ENCODE measurements at places on chromosomes 16 and 17. TPM values are rescaled to one million over a fixed set of nuclear protein-coding genes. Genes with fewer than 3 reads are reported as not detected.

- DNase-seq, result peak; percentile 96
Observed at GRCh38 chr17:14061666-14062560, 7.4 kb upstream of the COX10 start.

Gene KRT36
- total RNA-seq, result not detected

Gene C17orf50
- not detected for total RNA-seq

GRCh38 chr16:56414366-56414765, 11.0 kb downstream of the AMFR start:
- no peak for DNase-seq

GRCh38 chr16:66020642-66021041, 345.8 kb upstream of the CDH5 start:
- DNase-seq, result peak; percentile 40

GRCh38 chr16:47928008-47928407, 227.8 kb downstream of the ABCC12 start:
- no peak for DNase-seq

Gene SOCS3
- 26.0 TPM for total RNA-seq

DNA sequence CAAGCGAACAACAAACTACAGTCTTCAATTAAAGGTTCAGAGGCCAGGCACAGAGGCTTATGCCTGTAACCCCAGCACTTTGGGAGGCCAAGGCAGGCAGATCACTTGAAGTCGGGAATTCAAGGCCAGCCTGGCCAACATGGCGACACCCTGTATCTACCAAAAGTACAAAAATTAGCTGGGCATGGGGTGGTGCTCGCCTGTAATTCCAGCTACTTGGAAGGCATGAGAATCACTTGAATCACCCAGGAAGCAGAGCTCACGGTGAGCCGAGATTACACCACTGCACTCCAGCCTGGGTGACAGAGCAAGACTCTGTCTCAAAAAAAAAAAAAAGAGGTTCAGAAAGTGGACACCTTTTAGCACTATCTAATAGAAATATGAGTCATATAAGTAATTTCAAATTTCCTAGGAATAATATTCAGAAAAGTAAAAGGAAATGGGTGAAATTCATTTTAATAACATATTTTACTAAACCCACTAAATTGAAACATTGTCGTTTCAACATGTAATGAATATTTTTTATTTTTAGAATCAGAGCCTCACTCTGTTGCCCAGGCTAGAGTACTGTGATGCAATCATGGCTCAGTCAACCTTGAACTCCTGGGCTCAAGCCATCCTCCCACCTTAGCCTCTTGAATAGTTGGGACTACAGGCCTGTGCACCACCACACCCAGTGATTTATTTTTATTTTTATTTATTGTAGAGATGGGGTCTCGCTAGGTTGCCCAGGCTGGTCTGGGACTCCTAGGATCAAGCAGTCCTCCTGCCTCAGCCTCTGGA, 15.2 kb upstream of the MARCHF10 start:
- DNase-seq, result no peak

DNA sequence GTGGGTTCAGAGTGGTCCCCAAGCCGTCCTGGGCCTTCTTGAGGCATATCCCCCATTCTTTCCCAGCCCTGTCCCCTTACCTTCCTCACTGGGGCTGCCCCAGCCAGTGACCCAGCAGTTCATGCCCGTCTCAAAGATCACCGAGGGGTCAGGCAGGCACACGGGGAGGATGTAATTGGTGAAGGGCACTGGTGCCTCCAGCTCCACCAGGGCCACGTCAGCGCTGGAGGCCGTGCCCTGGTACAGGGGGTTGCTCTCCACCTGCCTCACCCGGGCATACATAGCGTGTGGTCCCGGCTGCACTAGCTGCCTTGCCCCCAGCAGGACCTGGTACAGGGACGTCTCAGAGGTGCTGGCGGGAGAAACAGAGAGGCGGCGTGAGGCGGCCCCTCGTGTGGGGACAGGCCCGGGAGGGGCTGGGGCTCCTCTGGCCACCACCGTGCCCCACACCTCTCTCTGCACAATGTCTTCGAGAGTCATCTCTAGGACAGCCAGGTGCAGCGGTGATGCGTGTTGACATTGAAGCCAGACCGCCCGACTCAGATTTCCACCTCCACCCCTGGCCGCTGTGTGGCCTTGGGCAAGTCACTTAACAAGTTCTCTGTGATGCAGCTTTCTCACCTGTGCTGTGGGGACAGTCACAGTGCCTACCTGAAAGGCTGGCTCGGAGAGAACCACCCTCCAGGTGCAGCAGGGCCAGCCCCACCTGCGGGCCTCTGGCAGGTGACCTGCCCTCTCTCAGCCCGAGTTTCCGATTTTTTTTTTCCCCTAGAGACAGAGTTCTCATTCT, 5.8 kb downstream of the PRSS27 start:
- no peak for DNase-seq

DNA sequence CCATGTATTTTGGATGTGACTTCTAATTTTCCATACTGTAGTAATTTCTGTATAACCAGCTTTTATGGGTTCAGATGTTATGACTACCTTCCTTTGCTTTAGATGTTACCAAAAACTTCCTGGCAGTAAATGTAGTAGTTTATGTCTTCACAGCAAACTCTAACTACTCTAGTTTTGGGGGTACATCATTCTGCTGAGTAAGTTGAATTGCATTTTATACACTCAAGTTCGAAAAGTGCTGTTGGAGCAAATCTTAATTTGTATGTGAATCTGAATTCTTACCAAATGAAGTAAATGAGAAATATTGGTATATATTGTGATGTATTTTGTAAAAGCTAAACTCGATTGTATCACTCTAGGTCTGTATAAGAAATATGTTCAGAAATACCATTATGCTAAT, 728.3 kb upstream of the CDH8 start:
- no peak for DNase-seq

GRCh38 chr16:12235110-12235509, 258.6 kb downstream of the SNX29 start:
- no peak for DNase-seq

- no peak for DNase-seq
Observed at GRCh38 chr17:65047941-65048340, 8.6 kb downstream of the GNA13 start.

Gene PMFBP1
- total RNA-seq, result 0.33 TPM

Gene HOXB9
- total RNA-seq, result not detected

- DNase-seq, result no peak
Observed at GRCh38 chr16:22278441-22279230, 18.6 kb upstream of the POLR3E start.

DNA sequence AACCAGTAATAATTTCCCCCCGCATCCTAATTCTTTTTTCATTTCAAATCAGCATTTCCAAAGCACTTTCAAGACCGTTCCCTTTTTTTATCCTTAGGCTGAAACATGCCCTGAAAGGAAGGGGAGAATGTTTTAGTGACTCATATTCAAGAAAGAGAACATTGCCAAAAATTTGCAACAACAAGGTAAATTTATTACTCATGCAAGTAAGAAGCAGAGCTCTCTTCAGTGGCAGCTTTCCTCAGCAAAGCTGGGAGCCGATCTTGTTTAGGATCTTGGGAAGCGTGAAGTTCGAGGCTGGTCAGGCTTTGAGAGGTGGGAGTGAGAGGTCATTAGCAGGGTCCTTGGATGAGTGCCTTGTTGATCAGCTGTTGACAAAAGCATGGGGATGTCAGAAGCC, 129.5 kb downstream of the PRKCA start:
- peak; percentile 91 for DNase-seq

- DNase-seq, result peak; percentile 57
Observed at GRCh38 chr16:75264457-75264998, 13.1 kb upstream of the BCAR1 start.

Gene KRTAP3-2
- total RNA-seq, result not detected

GRCh38 chr17:66345264-66345663, 42.9 kb downstream of the PRKCA start:
- no peak for DNase-seq

Gene NPIPB5
- 127 TPM for total RNA-seq

GRCh38 chr17:81043725-81044427, 8.9 kb downstream of the BAIAP2 start:
- peak; percentile 27 for DNase-seq

GRCh38 chr16:78811247-78811646, 711.8 kb downstream of the WWOX start:
- no peak for DNase-seq

Gene ZNF385C
- total RNA-seq, result not detected

DNA sequence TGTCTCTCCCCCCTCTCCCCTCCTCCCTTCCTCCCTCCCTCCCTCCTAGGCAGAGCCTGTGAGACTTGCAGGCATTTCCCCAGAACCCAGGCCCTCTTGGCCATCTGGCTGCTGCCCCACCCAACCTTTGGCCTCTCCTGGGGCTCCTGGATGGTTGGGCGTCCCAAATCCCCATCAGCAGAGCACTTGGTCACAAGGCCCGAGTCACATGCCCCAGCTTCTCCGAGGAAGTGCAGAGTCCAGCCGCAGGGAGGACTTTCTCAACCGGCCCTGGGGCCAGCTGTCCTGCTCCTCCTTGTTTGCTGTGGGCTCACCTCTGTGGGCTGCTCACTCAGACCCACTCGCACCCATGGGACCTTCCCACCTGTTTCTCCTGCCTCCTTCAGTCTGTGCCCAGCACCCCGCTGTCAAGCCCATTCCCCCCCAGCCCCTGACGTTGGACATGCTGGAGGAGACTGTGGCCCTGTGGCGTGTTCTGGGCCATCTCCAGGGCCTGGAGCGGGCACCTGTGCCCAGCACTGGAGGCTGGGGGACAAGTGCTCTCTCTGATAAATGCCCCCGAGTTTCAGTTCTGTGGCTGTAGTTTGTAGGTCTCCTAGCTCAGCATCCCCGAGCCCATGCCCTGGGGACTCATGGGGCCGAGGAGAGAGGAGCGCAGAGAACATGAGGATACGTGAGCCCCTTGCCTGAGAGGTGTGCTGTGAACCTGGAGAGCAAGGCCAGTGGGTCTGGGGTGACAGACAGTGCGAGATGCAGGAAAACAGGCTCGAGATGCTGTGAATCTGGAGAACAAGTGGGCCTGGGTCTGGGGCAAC, 42.3 kb upstream of the ZNF750 start:
- DNase-seq, result peak; percentile 45

DNA sequence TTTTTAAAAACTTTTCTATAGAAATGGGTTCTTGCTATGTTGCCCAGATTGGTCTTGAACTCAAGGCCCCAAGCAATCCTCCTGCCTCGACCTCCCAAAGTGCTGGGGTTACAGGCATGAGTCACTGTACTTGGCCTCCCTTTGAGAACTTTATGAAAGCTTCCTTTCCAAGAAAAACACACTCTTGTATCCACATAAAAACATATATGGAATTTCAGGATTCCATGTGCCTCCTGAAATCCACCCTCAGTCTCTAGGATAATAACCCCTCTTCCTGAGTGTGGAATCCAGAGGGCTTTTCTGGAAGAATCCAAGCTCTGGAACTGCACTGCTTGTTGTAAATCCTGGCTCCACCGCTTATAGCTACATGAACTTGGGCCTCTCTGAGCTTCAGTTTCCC, 53.2 kb upstream of the MRTFB start:
- DNase-seq, result no peak

Gene CBFA2T3
- total RNA-seq, result not detected

GRCh38 chr16:27291722-27292240, 22.0 kb upstream of the IL4R start:
- no peak for DNase-seq

Gene KRT13
- total RNA-seq, result not detected

Gene HS3ST4
- not detected for total RNA-seq

GRCh38 chr16:85138073-85138824, 26.0 kb upstream of the CIBAR2 start:
- no peak for DNase-seq

Gene CTDNEP1
- total RNA-seq, result 15.3 TPM

Gene PCGF2
- 4.8 TPM for total RNA-seq

Gene TPSB2
- not detected for total RNA-seq

Gene NETO2
- total RNA-seq, result 1.7 TPM

DNA sequence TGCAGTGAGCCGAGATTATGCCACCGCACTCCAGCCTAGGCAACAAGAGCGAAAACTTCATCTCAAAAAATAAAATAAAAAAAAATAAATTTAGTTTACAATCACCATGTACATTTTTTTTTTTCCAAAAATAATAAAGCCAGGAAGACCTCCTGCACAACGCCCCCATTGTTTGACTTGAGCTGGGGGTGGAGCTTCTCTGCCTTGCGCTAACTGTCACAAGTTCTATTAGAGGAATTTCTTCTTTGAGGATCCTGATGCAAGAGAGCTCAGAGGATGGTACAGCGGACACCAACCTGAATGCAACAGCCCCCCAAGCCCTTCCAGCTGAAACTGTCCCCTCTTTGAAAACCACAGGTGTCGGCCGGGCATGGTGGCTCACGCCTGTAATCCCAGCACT, 24.9 kb upstream of the CBX4 start:
- no peak for DNase-seq

Data from fibroblast of the aortic adventitia (primary cell).